ENCODE measurements at places on chromosomes 4 and X. TPM values are rescaled to one million over a fixed set of nuclear protein-coding genes. Genes with fewer than 3 reads are reported as not detected.

DNA sequence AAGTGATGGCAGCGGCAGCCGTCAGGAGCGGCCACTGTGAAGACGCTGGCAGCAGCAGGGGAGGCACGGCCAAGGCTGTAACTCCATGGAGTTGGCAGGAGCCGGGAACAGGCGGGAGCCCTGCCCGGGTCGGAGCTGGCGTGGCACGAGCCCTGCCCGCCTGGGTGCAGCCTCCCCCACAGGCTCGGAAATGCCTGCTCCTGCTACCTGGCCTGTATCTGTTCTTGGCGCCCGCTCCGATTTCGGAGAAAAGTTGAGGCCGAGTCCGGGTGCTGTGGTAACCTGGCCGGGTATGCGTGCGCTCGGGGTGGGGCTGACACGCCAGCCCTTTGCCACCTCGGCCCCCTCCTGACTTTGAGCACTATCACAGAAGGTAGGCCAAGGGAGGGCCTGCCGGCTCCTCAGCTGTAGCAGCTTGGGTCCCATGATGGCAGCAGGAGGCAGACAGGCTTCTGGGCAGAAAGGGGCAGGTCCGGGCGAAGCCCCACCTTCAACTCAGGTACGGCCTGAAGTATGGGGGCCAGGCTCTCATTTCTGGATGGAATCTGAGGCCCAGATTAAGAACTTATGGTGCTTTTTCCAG is 51.2 kb upstream of the SHISA3 start:
- DNase-seq = no peak

- no peak for DNase-seq
Observed at GRCh38 chr4:4233610-4234009, 6.9 kb upstream of the OTOP1 start.

DNA sequence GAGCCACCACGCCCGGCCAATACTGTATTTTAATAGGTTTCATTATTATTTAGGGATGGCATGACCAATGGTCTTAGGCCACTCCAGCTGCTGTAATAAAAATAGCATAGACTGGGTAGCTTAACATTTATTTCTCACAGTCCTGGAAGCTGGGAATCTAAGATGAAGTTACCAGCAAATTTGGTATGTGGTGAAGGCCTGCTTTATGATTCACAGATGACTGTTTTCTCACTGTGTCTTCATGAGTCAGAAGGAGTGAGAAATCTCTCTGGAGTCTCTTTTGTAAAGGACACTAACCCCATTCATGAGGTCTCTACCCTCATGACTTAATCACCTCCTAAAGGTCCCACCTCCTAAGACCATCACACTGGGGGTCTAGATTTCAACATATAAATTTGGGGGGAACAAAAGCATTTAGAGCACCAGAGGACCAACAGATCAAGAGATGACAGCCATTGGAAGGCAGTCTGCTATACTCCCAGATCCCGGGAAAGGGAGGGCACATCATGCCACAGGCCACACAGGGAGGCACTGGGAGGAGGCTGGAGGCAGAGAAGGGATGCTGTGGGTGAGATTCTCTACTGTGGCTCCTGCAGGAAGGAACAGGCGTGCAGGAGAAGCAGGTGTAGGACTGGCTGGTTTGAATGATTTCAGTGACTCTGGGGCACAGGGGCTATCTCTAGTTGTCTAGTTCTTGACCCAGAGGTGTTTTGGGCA is 335.8 kb upstream of the SFRP2 start:
- DNase-seq = no peak

GRCh38 chr4:186826006-186826405 is 102.3 kb upstream of the FAT1 start:
- no peak for DNase-seq

DNA sequence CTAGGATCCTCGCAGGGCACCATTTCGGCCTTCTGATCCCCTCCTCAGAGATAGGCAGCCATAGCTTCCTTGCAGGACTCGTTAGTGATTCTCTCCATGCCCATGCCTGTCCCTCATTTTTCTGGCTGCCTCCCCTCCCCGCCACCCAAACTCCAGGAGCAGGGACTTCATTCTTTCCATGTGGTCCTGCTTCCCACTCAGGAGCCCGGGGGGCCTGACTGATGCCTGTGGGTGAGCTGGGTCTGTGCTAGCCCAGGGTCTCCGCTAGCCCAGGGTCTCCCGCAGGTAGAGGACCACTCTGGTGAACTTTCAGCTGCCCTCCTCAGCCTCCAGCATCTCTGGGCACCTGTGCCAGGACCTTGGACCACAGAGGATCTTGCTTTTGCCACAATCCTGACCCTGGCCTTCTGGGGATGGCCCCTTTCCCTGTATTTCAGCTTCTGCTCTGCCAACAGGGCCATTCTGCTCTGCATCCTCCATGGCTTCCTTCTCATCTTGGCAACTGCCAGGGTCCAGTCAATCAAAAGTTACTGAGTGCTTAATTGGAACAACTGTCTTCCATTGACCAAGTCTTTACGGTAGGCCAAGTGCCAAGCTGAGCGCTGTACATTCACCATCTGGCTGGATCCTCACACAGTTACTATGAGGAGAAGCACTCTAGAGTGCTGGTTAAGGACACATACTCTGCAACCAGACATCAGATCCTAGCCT is 152.2 kb downstream of the EFNB1 start:
- peak; percentile 55 for DNase-seq

GRCh38 chr4:55561889-55562288 is 15.2 kb upstream of the CLOCK start:
- DNase-seq = no peak

- DNase-seq = no peak
Observed at GRCh38 chrX:15909605-15910004, 55.0 kb upstream of the AP1S2 start.

- DNase-seq = no peak
Observed at GRCh38 chr4:116055857-116056827, 942.7 kb upstream of the NDST4 start.

- DNase-seq = no peak
Observed at GRCh38 chr4:75549019-75549418, 6.8 kb upstream of the ODAPH start.

DNA sequence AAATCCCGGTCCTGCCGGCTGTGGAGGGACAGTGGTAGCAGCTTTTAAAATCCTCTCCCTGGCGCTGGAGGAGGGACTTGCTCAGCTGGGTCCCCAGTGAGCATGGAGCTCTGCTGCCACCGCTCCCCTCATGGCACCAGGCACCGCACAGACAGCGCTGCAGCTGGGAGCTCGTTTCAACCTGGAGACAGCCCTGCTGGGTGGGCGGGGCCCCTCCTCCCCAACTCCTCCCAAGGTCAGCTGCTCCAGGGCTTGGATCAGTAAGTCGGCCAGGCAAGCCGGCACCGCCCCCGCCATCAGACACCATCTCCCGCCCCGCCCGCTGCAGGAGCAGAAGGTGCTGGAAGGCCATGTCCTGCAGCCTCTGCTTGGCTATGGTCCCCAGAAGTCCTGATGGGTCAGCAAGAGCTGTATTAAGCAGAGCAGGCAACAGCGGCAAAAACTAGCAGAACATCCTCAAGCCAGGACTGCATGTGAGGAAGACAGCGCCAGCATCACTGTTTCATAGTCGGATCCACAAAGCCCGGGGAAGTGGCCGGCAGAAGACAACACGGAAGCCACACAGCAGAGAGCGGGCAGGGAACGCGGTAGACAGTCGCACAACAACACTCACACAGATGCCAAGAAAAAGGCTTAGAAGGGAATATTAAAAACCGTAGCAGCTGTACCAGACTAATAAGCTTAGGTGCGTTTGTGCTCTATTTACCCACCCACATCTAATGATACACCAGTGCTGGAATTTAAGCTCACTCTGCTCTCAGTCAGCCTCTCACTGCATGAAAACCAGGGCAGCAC is 16.2 kb downstream of the ZFYVE28 start:
- DNase-seq = no peak

- DNase-seq = no peak
Observed at GRCh38 chrX:112645774-112646173, 34.0 kb downstream of the LHFPL1 start.

DNA sequence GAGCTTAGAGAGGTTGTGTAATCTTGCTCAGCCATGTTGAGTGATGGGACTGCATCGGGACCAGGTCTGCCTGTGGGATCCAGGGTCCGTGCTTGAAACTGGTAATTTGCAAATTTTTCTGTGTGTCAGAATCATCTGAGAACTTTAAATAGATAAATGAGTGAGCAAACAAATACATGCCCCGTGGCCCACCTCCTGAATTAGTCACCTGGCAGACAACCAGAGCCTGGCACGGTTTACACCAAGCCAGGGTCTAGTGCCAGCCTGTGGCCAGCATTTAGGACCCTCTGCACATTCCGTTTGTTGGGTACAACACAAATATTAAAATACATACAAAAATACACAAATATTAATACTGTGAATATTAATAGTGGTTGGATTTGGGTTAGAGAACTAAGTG is 90.6 kb upstream of the STOX2 start:
- no peak for DNase-seq

GRCh38 chr4:128006592-128006991 is 41.4 kb downstream of the ABHD18 start:
- DNase-seq = no peak

DNA sequence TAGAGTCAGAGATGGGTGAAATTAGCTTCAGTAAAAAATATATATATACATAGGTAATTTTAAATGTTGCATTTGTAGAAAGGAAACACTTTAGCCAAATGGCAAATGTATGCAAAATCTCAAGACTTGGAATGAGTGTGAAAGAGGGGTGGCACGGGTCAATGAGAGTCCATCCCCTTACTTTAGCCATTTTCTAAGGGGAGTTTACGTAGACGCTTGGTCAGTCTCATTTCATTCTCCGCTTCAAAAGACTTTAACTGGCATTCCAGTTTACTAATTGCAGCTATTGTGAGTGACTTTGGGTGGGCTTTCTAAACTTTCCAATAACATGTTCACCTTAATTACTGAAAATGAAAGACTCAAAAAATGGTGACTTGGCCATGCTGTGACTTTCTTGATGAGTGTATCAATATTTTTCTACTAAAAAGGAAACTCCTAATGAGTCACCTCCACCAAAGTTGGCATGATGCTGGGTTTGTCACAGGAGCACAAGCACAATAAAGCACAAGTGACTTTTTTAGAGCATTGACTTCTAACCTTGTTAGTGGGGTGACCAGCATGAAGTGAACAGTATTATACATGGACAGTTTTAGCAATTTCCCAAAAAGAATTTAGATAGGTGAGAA is 356.0 kb upstream of the RASGEF1B start:
- DNase-seq = no peak

- DNase-seq = no peak
Observed at GRCh38 chr4:16205298-16206164, 20.7 kb downstream of the TAPT1 start.

SMIM20 gene
- total RNA-seq = 25.7 TPM

DGKK gene
- total RNA-seq = not detected

AR gene
- 19.3 TPM for total RNA-seq

ZNF718 gene
- total RNA-seq = 3.6 TPM

CYTL1 gene
- 1.4 TPM for total RNA-seq

ZNF157 gene
- not detected for total RNA-seq

JAKMIP1 gene
- total RNA-seq = 0.10 TPM

AADAT gene
- total RNA-seq = 2.0 TPM

TENM3 gene
- 38.1 TPM for total RNA-seq

HSFX1 gene
- 0.64 TPM for total RNA-seq

TLR10 gene
- 0.42 TPM for total RNA-seq

NEXMIF gene
- 0.51 TPM for total RNA-seq

All from mesenteric fat pad (tissue), 1 donor.